CD4-positive, alpha-beta memory T cell (primary cell): ENCODE measurements at places on chromosomes 3 and 15.

- DNase-seq, result no peak
These were observed 152.9 kb downstream of the MECOM start for GRCh38 chr3:169510693-169511010.

- DNase-seq, result no peak
These were observed 31.3 kb upstream of the BLM start for GRCh38 chr15:90685591-90686434.

DNA sequence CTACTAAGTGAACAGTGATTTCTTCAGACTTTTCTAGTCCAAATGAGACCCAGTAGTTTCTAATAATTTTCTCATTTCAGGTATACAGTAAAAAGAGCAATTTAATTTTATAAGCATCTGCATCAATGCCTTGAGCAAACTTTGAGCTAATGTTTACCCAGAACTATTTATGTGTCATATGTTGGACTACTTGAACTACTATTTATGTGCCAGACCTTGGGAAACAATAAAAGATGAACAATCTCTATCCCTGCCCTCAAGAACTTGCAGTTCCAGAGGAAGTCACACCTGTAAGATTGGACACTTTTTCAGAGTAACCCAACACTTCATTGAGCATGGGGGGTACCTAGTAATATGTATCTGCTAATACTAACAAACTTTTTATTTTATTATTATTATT lies 2.3 kb upstream of the UBE3A start:
- no peak for DNase-seq

DNA sequence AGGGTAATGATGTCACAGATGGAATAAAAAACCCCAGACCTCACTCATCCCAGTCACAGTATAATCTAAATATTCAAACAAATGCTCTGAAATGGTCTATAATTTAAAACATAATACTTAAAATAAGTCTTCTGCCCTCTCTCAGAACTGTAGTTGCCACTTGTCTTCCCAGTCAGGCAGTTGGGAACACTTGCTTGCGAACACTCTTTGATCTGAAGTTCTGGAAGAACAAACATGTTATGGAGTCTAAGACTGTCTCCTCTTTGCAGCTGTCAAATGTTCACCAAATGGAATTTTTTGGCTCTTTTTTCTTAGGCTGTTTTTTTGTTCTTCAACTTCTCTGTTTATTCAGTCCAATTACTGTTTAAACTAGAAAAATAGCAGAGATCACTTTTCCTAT lies 711.1 kb upstream of the GOLIM4 start:
- DNase-seq, result no peak

GRCh38 chr15:101676921-101677329 lies 24.7 kb upstream of the TM2D3 start:
- DNase-seq, result no peak

- DNase-seq, result no peak
These were observed 272.9 kb downstream of the IL5RA start for GRCh38 chr3:2837239-2837638.

- no peak for DNase-seq
These were observed 48.6 kb downstream of the RARB start for GRCh38 chr3:25476639-25477038.

- no peak for DNase-seq
These were observed 548.4 kb downstream of the EDEM1 start for GRCh38 chr3:5735896-5736295.

DNA sequence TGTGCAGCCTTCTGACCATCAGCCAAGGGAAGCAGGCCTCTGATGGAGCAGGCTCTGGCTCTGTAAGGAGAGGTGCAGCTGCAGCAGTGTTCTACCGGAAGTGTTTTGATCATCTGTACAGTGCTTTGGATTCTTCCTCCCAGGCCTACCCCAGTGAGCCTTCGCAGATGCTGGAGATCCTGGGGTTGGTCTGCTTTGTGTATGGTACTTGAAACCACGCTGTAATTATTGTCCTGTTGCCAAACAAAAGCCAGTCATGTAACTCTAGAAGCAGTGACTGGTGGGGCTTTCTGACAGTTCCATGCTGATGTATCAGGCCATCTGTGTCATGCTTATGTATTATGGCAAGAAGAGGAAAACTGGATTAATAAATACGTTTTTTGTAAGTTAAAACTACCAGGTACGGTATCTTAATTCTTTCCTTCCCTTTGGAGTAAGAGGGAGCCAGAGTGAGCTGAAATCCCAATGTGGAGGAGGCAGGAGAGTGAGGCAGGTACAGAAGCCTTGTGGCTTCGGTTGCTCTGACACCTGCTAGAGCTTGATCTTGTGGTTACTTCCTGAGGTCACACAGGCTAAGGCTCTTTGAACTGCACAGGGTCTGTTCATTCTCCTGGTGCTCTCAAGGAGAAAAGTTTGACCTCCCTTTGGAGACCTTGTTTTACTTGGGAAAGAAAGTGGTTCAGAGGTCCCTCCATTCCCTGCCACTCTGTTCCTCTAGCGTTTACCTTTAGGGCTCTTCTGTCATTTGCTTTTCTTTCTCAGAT lies 3.7 kb downstream of the TMEM42 start:
- DNase-seq, result peak; percentile 19

DNA sequence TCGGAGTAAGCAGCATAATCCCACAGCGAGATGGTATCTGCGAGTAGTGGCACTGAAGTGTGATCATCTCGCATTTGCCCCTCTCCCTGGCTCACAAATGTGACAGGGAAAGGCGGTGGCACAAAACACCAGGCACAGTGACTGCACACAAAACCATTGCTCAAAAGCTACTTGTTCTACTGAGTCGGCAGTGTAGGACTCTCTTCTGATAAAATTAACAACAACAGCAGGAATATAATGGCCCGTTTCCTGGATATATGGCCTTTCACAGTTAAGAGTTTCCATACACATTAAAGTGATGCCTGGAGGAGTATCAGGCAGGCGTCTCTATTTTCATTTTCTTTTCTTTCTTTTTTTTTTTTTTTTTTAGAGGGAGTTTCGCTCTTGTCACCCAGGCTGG lies 69.0 kb downstream of the MYO1E start:
- DNase-seq, result no peak
